EL (cell line): ENCODE measurements at places on chromosomes 6 and 20.

DNA sequence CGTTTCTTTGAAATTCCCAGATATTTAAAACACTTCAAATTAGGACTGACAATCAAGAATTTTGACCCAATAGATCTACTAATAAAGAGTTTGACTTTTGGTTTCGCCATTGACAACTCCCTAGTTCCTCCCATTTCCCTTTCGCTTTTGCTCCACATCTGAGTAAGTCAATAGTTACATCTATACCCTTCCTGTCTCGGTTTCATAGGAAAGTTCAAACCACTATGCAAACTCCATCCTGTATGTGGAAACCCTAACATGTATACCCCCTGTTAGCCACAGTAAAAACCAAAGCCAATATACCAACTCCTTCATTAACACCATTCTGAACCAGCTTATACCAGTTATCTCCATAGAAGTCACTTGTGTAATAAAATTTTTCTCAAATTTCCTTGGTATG, 311.1 kb downstream of the MMUT start:
- peak; percentile 3 for DNase-seq

DNA sequence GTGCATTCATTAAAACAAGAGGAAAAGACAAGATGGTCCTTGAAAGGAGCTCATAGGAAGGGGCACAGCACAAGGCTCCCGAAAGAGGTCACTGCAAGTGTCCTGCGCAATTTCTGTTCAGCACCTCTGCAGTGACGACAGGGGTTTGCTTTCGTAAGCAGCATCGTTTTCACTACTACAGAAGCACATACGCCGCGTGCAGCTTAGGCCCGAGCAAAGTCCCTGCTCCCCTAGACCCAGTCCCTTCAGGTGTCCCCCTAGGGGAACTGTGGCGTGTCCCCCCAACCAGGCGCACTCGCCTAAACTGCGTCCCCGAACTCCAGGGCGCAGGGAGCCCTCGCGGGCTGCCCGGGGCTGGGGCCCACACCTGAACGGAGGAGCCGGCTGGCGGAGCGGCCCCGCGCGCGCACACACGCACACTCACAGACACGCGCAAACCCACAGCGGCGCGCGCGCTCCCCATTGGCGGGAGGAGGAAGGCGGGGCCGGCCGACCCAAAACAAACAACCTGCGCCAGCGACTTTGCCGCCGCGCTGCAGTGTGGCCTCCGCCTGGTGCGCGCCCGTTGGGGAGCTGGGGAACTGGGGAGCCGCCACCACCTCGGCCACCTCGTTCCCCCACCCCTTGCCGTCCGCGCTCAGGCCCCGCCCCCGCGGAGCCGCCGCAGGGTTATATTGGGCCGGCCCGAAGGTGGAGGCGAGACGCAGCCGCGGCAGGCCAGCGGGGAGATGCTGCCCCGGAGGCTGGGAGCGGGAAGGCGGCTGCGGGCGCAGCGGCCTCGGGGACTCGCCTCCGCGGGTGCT, at the start of gene FOXQ1:
Gene FOXQ1, plus strand, starts transcription at position 699 of the 803 bp plus-strand sequence. CDS start 607 bp downstream, outside the sequence.
- peak; percentile 51 for DNase-seq

DNA sequence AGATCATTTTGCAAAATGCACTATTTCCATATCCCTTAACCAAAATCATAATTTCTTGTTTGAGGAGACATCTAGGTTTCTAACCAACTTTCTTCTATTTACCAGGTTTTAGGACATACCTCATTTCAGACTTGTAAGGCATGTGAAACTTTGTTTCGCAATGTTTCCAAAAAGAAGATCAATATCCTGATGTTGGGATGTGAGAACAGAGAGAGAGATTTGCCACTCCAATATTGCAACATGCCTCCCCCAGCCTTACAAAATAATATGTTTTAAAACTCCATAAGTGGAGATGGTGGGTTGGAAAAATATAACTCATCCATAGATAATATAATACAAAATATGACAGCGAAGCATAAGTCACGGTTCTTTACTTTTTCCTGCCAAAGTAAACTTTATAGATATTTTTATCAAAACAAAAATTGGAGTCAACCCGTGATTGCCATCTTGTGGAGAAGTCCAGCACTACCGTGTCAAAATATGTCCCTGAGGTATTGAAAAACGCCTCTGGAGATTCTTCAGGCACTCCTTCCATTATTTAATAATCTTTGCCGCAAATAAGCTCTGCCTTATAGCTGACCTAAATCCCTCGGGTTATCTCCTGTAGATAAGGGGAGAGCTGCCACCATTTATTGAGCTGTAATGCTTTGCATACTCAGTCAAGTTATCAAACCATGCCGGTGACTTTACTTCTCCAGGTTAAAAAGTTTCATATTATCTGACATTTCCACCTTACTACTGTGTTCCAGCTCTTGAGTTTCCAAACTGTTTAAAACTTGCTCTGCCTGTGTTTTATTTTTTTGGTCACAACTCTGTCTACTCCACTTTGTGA, 534.2 kb downstream of the HACE1 start:
- peak; percentile 28 for DNase-seq

DNA sequence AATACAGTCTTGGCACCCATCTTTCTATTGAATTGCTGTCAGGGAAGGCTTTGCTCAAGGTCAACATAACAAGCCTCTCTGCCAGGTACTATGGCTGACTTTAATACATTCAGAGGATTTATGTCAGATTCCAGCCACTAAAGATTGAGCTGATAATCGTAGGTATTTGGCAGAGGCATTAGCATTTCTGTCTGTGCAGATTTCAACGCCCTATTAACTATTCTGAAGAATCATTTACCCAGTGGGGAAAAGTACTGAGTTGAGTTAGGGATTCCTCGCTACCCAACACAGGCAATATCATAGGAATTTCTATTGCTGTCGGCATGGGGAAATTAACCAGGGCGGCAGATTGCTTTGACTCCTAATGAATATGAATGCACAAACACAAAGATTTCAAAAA, 233.7 kb upstream of the SPTLC3 start:
- no peak for DNase-seq

DNA sequence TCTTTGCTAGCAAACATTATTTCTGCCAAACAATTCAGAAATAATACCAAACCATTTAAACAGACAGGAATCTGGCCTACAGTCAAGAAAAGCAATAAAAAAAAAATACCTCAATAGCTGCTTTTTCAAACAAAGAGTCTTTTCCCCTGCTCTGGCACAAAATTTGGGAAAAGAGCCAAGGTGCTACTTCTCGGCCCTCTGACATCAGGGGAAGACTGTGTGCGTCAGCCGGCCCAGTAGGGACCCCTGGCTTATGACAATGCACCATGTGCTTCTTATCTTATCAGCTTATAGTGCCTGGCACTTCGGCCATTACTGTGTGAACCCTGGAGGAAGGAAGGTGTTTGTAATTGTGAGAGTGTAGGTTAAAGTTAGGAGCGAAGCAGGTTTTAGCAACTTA, 89.4 kb downstream of the PDE10A start:
- DNase-seq = no peak

- peak; percentile 86 for DNase-seq
These were observed 7.8 kb upstream of the MDGA1 start for GRCh38 chr6:37705239-37706051.

GRCh38 chr6:16803294-16804200, 42.3 kb upstream of the ATXN1 start:
- DNase-seq = no peak

- DNase-seq = no peak
These were observed 12.0 kb downstream of the DLGAP4 start for GRCh38 chr20:36318166-36318565.

DNA sequence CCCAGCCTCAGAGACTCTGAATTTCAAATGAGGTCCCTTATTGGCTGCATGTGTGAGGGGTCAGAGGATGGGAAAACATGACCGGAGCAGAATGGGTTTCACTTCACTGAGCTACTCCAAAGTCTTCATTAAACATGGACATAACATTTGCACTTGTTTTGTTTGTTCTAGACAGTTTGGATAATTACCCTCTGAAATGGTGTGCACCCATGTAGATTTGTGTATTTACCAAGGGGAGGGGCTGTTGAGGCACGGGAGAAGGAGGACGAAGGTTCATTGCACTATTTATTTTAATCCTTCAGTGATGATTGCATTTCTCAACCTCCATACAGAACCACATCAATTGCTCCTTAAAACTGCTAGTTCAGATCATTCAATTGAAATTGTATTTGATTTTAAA, 364.2 kb downstream of the TFAP2B start:
- no peak for DNase-seq

GRCh38 chr6:162541019-162541601, 186.5 kb downstream of the PRKN start:
- no peak for DNase-seq

DNA sequence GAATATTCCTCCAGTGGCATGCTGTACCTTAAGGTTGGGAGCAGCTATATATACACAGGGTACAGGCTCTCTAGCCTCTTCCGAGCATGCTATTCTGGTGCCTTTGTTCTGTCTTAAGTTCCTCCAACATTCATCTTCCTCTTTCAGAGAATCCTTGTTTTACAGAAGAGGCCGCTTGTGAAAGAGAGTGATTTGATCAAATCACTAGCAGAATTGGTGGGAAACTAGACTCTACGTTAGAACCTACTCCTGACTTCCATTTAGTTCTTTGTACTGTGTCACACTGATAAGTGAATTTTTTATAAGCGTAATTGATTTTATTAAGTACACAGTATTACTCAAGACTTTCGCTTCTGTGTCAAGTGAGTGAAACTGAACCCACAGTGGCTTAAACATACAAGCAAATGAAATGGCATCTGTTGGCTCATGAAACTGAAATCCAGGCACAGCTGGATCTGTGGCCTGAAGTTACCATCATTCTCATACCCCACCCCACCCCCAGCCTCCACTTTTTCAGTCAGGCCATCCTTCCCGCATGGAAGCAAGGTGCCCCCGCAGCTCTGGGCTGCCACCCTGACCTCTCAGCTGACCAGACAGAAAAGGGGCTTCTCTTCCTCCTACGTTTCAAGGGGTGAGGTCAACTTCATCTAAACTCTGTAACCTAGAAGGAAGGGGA, 102.3 kb downstream of the RPP40 start:
- no peak for DNase-seq

- no peak for DNase-seq
These were observed 78.3 kb upstream of the CHD6 start for GRCh38 chr20:41696428-41696827.

DNA sequence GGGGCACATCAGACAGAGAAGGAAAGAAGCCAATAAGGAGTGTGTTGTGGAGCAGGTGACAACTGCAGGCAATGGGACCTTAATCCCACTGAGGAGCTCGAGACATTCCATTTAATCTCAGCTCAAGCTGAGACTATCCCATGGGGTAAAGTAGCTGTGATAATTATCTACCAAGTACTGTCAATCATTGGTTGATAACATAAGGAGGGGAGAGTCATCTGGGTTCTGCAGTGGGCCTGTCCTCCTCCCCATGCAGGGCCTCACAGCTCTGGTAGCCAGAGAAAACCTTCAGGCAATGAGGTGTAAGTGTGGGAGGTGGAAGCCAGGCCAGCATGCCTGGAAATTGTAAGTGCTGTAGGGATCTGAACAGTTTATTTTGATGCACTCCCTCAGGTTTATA, 375.0 kb upstream of the ARID1B start:
- DNase-seq = no peak

DNA sequence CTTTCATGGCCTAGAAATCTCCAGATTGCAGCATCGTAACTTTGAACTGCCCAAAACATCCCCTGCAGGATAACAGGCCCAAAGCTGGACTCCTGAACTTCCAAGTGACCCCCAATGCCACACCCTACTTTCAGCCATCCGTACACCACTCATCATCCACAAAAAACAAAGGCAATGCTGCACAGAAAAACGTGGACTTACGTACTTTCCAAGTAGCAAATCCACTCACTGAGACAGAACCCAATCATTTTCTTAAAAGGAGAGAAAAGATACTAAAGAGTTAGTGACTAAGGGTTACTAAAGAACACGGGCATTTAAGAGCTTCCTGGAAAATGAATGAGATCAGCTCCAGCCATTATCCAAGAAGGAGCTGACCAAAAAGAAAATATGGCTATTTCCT, 211.0 kb downstream of the WDR27 start:
- no peak for DNase-seq

- no peak for DNase-seq
These were observed 57.5 kb downstream of the IRF4 start for GRCh38 chr6:449057-449430.

GRCh38 chr6:83117802-83118201, 50.3 kb downstream of the DOP1A start:
- DNase-seq = no peak

DNA sequence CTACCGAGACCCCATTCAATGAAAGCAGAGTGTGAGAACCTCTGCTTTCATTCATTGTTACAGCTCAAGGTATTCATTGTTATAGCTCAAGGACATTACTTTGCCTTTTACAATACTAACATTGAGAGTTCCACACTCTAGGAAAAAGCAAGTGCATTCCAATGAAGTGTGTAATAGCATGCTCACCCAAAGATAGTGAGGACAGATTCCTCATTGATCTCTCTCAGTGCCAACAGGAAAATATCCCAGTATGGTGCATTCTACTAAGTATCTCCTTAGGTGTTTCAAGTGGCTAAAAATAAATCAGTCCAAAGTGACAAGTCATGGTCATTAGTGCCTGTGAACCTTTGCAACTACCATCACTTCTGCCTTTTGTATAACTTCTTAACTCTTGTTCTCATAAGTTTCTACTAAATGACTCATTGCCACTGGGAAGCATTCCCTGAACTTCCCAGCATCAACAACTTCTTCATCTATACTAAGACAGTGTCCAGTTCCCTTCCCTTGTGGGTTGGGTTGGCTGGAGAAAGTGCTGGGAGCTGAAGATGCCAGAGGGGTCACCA, 140.7 kb upstream of the STXBP5 start:
- DNase-seq = peak; percentile 82

GRCh38 chr6:31794866-31795615, 511 bp downstream of the VARS1 start:
- DNase-seq = no peak

GRCh38 chr6:155125906-155126305, 130.8 kb downstream of the TIAM2 start:
- DNase-seq = peak; percentile 63

DNA sequence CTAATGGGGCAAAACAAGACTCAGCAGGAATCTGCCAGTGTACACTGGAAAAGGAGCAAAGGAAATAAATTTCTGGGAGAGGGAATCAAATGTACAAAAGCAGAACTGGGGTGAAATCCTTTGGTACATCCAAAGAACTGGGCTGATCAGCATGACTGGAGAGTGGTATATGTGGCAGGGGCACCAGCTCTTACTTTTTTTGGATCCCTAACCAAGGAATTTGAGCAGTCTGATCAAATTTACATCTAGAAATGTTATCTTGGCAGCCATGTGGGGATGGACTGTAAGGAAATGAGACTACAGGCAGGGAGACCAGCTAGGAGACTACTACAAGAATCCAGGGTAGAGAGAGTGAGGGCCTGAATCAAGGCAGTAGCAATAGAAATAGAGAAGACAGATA, 1.2 kb upstream of the ZSCAN31 start:
- no peak for DNase-seq

DNA sequence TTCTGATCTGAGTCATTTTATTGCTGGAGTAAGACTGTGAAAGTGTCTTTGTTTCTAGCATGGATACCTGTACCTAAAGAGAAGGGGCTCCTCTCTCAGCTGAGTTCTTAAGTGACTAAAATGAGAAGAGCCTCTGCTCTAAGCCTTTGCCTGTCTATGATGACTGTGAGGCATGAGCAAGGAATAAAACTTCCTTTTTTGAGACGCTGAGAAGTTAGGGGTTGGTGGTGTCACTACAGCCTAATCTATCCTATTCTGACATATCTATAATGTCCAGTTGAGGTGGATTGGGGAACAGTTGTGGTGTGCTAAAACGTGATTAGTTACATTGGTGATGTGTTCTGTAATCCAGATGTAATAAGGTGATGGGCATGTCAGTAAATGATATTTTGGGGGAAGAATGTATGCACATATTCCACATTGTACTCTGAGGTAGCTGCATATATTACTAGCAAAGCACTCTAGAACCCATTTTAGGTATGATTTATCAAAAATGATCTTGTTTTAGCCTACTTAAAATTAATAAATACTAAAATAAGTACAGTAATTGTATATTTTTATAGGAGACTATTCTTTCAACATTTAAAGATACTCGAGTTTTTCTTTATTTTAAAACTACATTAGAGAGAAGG, 18.1 kb downstream of the ADGRB3 start:
- no peak for DNase-seq
